ENCODE measurements at places on chromosomes 6 and 20.

DNA sequence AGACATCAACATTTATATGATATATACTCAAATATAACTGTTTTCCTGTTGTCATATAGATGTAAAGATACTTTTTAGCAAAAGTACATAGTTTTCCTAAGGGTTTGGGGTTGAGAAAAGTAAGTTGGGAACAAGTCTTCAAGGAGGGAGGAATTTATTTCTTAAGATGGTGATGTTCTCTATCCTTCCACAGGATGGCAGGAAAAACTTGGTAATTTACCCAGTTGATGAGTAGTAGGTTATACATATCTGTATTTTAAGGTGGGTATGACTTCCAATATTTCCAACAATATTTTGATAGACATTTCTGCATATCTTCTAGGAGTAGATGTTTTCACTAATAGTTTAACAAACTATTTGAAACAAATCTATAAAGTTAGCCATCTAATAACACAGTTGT, 254.4 kb downstream of the RIMS1 start:
- no peak for DNase-seq

GRCh38 chr6:11275598-11275997, 43.1 kb upstream of the NEDD9 start:
- DNase-seq, result no peak

- DNase-seq, result peak; percentile 50
These were observed 113.5 kb upstream of the PHACTR1 start for GRCh38 chr6:12602951-12603672.

DNA sequence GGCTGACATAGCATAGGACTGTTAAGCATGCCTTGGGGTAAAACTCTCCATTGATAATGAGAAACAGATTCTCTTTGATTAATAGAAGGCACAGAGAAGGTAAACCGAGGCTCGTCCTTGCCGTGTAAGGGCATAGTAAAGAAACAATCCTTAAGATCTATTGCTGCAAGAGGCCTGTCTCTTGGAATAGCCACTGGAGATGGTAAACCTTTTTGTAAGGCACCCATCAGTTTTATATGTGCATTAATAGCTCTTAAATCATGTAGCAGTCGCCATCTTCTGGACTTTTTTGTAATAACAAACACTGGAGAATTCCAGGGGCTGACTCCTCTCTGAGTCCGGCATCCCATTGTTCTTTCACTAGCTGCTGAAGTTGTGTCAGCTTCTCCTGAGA, 8.4 kb upstream of the ABHD12 start:
- DNase-seq, result no peak

DNA sequence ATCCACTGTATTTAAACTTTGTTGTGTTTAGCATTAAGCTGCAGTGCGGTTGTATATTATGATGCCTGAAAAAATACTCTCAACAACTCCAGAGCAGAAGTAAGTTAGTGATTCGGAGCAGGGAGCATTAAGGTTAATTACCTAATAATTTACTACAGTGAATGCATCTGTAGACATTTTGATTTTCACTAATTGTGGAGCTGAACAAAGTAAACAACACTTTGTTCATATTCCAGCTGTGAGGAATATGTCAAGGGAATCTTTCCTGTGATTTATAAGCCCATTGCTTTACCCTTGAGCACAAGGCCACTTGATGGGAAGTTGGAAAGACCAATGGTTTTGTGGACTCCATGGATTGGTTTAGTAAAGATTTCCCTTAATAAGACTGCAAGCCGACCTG, 77.1 kb downstream of the CBLN4 start:
- no peak for DNase-seq

DNA sequence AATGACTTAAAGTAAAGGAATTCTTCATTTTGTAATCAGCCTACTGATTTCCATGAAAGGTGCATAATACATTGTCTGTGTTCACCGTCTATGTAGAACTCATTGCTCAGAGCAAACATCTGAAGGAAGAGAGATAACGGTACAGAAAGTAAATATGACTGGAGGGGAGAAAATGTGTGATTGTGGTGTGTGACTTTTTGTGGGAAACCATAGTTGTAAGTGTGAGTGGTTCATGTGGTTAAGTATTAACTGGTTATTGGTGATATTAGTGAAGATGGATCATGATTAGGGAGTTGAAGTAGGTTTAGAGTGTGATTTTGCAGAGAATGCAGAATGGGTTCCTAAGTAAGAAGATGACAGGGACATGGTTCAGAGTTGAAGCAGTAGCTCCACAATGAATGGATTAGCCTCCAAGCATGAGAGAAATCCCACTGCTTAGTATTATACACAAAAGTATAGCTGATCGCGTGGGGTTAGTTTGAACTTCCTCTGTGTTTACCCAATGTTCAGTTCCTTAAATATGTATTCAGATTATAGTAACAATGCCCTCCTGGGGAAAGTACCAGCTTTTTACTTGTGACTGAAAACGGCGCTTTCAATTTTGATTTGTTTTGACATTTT, 368.9 kb downstream of the UTRN start:
- no peak for DNase-seq

DNA sequence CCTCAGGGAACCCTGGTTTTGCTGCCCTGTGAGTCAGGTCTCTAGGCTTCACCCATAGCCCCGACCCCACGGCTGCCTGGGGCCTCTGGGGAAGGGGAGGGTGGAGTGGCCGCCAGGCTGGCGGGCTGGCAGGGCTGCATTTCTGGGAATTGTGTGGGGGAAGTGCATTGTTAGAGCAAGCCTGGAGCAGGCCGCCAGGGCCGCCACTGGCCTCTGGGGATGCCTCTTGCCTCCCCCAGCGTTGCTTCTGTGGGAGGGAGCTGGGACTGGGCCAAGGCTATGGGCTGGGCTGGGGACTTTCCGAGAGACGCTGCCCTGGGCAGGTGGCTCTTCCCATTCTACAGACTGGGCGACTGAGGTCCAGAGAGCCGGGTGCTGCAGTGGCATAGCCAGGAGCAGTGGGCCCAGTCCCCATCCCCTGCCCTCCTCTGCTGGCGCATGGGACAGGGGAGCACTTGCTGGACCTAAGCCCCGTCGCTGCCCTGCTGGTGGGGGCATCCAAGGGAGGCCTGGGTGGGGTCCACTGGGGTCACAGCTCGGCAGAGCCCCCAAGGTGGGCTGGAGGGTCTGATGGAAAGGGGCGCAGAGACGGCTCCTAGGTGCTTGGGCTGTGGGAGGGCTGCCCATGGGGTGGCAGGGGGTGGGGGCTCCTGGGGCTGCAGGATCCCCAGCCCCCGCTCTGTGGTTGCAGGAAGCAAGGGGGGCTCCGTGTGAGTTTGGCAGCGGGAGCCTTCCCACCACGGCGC, 6.6 kb upstream of the SOX18 start:
- DNase-seq, result no peak

- no peak for DNase-seq
These were observed 52.7 kb downstream of the SOD2 start for GRCh38 chr6:159640322-159640721.

- DNase-seq, result no peak
These were observed 593.1 kb downstream of the PKHD1 start for GRCh38 chr6:51494342-51494741.

GRCh38 chr20:24776755-24777271, 172.3 kb upstream of the CST7 start:
- no peak for DNase-seq

DNA sequence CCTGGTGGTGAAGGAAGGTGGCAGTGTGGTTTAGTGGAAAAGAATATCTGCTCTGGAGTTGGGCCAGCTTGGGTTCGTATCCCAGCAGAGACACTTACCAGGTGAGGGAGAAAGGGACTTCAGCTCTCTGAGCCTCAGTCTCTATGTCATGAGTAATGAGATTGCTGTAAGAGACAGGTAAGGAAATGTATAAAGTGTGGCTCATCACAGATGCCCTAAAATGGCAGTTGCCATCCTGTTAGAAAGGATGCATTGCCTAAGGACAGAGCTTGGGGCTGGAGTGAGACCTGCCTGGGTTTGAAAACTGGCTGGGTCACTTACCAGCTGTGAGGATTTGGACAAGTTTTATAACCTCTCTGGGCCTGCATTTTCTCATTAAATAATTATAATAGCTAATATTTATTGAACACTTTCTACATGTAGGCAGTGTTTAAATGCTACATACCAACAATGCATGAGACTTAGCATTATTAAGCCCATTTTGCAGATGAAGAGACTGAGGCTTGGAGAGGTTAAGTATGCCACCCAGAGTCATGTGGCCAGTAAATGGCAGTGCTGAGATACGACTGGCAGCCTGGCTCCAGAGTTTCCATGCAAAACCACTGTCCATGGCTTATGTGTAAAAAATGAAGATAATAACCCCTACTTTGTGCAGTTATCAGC, 157.0 kb downstream of the SOBP start:
- no peak for DNase-seq

DNA sequence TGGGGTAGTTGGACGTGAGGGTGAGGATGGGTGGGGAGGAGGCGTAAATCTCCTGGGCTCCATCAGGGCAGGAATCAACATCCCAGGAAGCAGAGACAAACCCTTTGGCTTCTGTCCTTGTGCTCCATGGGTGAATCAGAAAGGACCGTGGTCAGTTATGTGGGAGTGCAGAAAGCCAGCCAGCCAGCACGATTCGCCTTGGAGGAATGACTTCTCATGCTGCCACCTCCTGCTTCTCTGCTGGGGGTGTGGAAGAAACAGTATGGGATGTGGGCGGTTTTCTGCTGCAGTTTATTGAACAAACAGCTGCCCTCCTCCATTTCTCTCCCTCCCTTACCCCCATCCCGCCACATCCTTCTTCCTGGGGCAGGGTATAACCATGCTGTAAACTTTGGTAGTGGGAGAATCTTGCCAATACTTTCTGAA, 214.5 kb downstream of the SOX4 start:
- peak; percentile 13 for DNase-seq

DNA sequence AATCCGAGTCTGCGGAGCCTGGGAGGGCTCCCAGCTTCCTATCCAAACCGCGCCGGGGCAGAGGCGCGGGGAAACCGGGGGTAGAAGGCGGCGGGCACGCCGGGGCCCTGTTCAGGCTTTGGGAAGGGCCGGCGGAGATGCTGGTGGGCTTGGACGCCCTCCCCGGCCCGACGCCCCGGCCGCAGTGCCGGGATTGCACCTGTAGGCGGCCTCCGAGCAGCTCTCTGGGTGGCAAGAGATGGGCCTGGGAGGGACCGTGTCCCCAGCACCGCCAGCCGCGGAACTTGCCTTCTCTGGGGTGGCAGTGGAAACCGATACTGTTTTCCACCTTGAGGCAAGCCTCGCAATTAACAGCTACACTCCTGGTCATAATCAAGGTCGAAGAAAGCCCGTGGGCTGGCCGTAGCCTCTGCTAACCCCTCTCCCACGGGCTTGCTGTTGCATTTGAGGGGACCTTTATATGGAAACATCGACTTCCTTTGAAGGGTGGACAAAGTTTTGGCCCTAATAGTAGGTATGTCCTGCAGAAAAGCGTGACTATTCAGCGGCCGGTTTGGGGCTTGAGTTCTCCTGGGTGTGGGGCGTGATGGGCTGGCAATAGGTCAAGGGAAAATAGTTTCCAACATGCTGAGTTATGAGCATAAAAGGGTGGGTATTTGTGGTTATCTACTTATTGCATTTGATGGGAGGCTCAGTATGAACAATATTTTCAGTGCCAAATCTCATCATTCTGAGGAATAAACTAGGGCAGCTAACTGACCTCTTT, 1.1 kb upstream of the JAG1 start:
- no peak for DNase-seq

GRCh38 chr20:46285740-46286139, 22.6 kb downstream of the CDH22 start:
- DNase-seq, result no peak

DNA sequence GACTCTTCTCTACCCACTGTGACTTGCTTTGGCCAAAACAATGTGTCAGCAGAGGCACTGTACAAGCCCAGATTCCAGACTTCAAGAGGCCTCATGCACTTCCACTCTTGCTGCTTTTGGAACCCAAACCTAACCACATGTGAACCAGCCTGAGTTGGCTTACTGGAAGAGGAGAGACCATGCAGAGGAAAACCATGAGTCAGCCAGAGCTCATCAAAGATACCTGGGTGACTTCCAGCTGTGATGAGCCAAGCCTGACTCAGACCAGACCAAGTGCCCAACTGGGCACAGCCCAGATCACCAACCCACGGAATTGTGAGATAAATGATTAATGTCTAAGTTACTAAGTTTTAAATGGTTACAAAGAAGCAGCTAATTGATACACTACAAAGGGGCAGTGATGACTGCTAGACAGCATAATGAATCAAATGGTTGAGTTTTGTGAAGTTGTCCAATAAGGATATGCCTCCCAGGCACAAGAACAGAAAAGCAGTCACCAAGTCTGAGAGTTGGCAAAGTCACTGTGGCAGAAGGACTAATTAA, 16.2 kb upstream of the BEND6 start:
- peak; percentile 100 for DNase-seq

- no peak for DNase-seq
These were observed 32.4 kb downstream of the THBS2 start for GRCh38 chr6:169221264-169221663.

DNA sequence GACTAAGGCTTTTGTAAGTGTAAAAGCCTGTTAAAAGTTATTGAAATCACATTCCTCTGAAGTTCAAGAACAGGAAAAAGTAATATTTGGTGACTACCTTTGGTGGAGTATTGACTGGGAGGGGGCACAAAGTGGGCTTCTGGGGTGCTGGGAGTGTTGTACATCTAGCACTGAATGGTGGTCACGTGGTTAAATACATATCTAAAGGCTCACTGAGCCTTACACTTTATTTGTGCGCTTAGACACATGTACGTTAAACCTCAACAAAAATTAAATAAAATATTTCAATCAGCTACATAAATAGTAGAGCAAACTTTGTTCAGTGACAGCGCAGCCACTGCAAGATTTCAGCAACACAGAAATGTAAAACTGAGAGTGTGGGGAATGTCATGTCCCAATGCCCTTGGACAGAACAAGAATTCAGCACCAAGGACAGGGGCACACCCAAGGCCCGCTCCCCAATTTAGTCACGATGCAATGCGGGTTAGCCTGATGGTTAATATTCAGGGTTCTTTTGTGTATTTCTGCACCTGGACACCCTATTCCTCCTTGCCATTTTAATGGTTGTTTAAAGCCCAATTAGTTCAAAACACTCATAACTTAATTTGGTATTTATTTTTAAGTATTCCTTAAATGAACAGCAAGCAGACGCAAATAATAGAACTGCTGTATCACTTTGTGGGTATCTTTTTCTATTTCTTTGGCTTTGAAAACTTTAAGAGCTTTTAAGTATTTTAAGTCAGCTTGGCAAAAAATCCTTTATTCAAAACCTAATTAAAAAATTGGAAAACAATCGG, 37.4 kb downstream of the ANGPT4 start:
- no peak for DNase-seq

DNA sequence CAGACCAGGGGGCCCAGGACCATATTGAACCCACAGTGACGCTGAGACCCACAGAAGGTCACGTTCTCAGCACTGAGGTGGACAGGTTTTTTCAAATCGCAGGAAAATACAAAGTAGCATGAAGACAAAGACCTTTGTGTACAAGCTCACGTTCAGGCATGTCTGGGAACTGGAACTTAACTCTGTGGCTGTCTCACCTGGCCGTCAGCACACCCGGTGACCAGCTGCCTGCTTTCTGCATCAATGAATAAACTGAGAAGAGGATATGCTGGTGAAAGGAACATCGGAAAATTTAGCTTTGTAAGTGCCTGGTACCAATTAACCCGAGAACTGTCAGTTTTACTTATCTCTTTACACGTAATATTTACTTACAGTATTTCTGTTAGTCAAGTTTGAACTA, 36.5 kb downstream of the WDR27 start:
- no peak for DNase-seq

GRCh38 chr20:48603116-48603818, 224.5 kb downstream of the PREX1 start:
- DNase-seq, result no peak

GRCh38 chr20:59749301-59749700, 145.0 kb downstream of the PHACTR3 start:
- peak; percentile 64 for DNase-seq

- no peak for DNase-seq
These were observed at the start of gene PTCHD4 for GRCh38 chr6:48111143-48111506. Gene PTCHD4 (minus strand): TSS chr6:48111197. CDS start chr6:48068957, 42,240 bp downstream.

GRCh38 chr6:89970072-89970471, 75.8 kb downstream of the GJA10 start:
- no peak for DNase-seq
